ENCODE measurements at places on chromosomes 7 and 10.
A peak's percentile ranks its signal among the peaks of the same experiment; 100 is the strongest.

GRCh38 chr10:110501142-110501937 lies 3.6 kb downstream of the DUSP5 start:
- peak; percentile 35 for DNase-seq

DNA sequence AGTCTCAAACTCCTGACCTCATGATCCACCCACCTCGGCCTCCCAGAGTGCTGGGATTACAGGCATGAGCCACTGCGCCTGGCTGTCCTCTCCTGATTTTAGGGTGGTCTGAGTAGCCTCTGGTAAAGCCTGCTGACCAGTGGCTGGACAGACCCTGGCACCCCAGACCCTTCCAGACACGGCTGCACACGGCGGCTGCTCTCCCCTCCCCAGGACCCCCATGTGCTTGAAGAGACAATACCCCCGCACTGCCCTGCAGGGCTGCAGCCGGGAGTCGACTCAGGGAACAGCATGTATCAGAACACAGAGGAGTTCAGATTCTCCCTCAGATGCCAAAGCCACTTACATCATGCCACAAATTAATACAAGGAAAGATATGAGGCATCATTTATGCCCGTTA lies 58.3 kb upstream of the CFAP46 start:
- no peak for DNase-seq

DNA sequence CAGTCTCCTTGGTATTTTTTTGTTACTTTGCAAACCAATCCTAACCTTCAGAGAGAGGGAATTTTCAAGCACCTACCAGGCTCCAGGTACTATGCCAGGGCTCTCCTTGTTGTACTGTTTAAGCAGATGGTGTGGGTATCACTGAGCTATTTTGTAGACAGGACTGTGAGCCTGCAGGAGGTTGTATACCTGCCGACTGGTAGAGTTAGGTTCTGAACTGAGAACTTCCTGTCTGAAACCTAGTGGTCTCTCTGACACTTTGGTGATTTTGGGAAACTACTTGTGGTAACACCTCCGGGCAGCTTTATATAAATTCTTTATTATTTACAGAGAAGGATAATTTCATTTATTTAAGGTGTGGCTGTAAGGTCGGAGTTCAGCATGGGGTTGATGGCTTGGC lies 4.6 kb downstream of the ZNF853 start:
- no peak for DNase-seq

DNA sequence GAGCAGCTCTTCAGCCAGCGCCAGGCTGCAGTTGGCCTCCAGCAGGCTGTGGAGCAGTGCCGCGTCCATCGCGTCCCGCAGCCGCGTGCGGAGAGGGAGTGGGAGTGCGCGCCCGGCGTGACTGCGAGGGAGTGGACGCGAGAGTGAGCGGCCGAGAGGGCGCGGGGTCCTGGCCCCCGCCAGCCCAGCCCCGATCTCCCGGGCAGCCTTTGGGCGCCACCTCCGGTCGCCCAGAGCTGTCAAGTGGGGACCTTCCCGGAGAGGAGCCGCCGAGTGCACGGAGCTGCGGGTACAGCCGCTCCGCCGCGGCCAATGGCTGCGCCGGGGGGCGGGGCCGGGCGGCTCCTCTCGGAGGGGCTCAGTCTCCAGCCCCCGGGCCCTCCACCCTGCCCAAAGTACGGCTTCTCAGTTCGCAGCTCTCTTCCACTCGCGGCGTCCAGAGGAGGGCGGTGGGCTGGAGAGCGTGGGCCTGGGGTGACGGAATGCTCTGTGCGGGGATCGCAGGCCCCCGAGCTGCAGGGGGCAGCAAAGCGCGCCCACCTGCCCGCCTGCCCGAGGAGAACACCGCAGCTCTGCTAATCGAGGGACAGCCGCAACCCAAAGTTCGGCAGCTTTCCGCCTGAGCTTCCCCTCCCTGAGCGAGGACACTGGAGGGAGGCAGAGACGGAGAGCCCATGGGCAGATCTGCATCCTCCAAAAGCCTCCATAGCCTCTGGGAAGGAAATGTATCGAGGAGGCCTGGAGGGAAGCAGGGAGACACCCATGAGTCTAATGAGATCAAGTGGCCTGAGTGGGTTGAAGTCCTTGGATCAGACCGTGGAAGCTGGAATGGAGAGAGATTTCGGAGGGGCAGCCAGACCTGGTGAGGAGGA lies at the start of gene CRHR2:
Gene CRHR2 (minus strand): TSS at position 245 of the 872 bp plus-strand sequence. CDS start 176 bp downstream, at position 69.
- DNase-seq = no peak

DNA sequence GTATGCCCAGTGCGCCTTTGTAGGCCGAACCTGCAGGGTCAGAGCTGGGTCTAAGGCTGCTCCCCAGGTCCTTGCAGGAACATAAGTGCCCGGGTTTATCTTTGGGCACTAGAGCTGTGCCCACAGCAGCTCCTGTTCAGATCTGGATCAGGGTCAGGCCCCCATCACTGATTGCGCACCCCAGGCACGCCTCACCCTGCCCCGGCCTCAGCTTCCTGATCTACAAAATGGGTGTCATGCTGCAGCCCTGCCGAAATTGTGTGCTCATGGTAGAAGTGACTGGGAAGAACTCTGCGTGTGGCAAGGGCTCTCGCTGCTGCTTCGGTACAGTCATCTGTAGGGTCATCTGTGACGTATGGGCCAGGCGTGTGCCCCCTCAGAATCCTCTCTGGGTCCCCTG lies 100.7 kb downstream of the GRK5 start:
- DNase-seq = no peak

- DNase-seq = no peak
These were observed 36.9 kb downstream of the GDI2 start for GRCh38 chr10:5776136-5776880.

DNA sequence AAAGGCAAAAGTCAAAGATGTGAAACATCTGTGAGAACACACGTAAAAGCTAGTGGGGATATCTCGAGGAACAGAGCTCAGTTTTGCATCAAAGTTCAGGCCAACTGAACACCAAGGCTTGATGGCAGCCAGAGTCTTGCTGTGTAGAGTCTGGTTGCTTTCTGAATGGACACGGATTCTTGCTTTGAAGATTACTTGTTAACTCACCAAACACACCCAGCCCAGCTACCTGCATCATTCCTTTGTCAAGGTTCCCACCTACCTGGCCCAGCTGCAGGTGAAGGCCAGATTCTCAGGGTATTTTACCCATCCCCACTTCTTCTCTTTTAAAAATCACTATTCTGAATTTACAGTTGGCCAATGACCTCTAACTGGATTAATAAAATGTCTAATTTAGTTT lies 174.4 kb upstream of the PHYHIPL start:
- DNase-seq = no peak

DNA sequence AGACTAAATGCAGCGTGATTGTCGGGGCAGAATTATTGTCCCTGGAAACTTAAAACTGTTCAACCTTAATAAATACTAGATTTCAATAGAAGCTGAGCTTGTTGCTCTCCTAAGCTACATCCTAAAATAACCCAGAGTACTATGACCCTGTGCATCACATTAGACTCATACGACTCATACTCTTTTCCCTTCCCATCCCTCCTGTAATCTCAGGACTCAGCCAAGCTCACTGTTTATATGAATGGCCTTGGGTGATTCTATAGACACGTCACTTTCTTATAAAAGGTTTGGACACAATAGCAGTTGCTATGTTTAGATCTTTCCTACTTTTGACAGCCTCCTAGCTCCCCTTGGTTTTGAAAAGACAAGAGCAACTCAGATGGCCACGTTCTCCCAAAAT lies 17.2 kb downstream of the TCF7L2 start:
- DNase-seq = no peak

DNA sequence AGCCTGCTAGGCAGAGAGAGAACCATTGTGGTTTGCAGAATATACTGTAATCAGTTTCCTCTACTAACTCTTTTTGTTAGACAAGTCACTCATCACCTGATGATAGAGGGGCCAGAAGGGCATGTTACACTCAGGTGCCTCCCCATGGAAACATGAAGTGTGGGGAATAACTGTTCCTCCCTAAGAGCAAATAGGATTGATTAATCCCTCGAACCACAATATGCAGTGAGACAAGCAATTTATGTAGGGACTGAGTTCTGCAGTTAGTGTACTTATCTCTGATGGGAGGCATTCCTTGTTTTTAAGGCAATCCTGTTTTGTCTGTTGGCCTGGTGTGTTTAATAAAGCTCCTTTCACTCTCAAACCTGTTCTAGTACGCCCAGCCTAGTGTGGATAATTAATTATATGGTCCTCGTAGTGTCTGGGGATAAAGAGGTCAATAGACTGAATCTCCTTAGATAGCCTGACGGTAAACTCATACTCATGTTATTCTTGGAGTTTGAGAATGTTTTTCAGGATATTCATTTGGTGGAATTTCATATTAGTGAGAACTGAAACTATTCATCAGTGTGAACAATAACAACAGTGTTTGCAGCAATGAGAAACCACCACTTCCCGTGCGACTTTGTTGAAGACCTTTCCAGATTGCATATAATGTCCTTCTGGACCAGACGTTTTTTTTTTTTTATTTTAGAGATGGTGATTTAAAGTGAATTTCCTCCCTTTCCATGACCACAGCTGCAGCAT lies 344.8 kb upstream of the FZD8 start:
- no peak for DNase-seq

DNA sequence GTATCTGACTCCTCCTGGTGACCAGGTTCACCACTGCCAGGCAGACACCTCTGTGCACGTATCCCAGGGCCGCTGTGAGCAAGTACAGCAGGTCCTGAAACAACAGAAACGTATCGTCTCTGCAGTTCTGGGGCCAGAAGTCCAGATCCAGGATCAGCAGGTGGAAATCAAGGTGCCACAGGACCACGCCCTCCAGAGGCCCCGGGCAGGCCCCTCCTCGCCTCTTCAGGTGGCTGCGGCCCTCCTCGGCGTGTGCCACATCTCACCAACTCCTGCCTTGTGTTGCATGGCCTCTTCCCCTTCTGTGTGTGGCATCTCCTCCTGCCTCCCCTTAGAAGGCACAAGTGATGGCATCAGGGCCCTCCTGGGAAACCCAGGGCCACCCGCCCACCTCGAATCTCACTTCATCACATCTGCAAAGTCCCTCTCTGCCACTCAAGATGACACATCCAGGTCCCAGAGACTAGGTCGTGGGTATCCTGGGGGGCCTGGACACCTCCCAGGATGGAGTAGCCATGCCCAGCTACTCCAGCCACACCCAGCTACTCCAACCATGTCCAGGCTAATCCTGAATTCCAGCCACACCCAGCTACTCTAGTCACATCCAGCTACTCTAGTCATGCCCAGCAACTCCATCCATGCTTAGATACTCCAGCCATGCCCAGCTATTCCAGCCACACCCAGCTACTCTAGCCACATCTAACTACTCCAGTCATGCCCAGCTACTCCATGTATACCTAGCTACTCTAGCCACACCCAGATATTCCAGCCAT lies 52.6 kb upstream of the DNAAF5 start:
- no peak for DNase-seq

GRCh38 chr7:47579458-47579857 lies 2.5 kb downstream of the TNS3 start:
- no peak for DNase-seq

- DNase-seq = no peak
These were observed 114.5 kb downstream of the HIP1 start for GRCh38 chr7:75624134-75624832.

DNA sequence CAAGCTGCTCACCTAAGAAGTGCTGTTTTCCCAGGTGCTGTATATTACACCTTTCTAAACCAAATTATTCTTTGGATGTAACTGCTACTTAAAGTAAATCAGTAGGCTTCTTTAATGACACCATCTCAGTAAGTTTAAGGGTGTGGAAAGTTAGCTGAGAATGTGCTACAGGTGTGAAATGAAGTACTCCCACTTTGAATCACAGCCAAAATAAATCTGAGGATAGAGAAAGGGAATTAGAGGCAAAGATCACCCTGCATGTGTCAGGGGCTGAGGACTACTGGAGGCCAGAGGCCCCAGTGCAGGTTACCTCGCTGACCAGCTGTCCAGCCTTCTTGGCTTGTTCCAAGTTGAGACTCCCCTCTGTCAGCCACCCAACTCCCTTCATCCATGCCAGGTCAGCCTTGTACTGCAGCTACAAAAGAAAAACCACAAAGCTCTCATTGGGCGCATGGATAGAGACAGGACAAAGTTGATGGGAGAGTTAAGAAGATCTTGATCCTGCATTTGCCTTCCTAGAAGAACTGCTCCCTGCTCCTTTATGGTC lies 35.2 kb downstream of the NRAP start:
- DNase-seq = no peak
